Activated T-helper 17 cell treated with anti-CD3 and anti-CD28 coated beads, Interleukin-2, amount 50 U/mL, for 72 hours (primary cell): ENCODE measurements at places on chromosomes 11 and 22. TPM values are rescaled to one million over a fixed set of nuclear protein-coding genes. Genes with fewer than 3 reads are reported as not detected.

GRCh38 chr11:109933126-109933525, 160.1 kb upstream of the ZC3H12C start:
- H3K27me3 ChIP-seq = peaks cover 14% of the 10 kb centered on the region
- no peak overlapping the region for H3K27ac ChIP-seq
- no peak overlapping the region for H3K4me3 ChIP-seq
- no peaks in the 10 kb centered on the region for H3K4me1 ChIP-seq

GRCh38 chr11:105315287-105315686, 175.7 kb upstream of the CARD18 start:
- no peak overlapping the region for H3K27ac ChIP-seq
- ATAC-seq = no peak
- H3K27me3 ChIP-seq = no peaks in the 10 kb centered on the region
- H3K4me1 ChIP-seq = no peaks in the 10 kb centered on the region

MOGAT2 gene
- not detected for total RNA-seq

KDM4E gene
- not detected for total RNA-seq

GRCh38 chr11:105110688-105111030, 28.9 kb downstream of the CARD18 start:
- peaks cover 9% of the 10 kb centered on the region for H3K27me3 ChIP-seq

DNA sequence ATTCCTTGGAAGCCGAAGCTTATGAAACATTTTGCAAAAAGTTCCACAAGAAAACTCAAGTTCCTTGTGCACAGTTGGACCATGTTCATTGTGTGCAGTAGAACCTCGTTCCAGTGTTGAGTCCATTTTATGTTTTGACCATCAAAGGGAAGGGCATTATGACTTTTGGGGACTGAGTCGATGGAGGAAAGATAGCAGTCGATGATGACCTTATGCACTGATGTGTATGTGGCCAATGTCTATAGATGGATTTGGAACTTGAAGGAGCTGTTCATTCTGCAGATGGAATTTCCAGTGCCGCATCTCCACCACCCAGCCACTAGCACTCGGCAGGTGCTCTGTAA, 71.5 kb upstream of the IGLL5 start:
- H3K27ac ChIP-seq = no peak overlapping the region
- ATAC-seq = no peak
- no peak overlapping the region for H3K4me3 ChIP-seq
- peaks cover 47% of the 10 kb centered on the region for H3K4me1 ChIP-seq
- no peaks in the 10 kb centered on the region for H3K27me3 ChIP-seq

GRCh38 chr22:48686694-48687302, 1140.9 kb downstream of the BRD1 start:
- ATAC-seq = no peak
- H3K4me3 ChIP-seq = no peak overlapping the region
- H3K36me3 ChIP-seq = no peaks in the 10 kb centered on the region
- H3K27me3 ChIP-seq = peaks cover 9% of the 10 kb centered on the region
- no peak overlapping the region for H3K27ac ChIP-seq
- no peaks in the 10 kb centered on the region for H3K4me1 ChIP-seq

DNA sequence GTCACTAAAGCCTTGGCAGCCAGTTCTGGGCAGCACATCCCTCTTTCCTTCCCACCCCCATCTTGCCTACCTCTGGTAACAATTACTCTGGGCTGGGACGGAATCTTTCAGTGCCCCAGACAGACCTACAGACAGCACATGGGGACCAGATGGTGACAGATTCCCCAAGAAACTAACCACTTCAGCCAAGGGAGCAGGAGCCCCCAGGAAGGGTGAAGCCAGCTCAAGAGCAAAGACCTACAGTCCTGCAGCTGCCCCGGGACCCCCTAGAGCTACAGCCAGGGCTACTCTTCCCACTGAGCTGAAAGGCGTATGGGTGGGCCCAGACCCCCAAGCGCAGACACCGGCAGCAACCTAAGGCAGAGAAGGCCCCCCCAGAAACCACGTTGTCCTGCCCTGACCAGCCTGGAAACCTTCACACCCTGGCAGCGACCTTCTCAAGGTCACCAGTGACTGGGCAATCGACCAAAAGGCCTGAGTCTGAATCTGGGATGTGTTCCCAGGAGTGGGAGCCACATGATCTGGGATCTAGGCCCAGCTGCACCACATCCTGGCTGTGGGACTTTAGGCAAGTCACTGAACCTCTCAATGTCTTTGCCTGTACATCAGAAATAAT, 65.8 kb downstream of the LRRC32 start:
- ATAC-seq = no peak
- H3K36me3 ChIP-seq = no peaks in the 10 kb centered on the region
- no peak overlapping the region for H3K27ac ChIP-seq
- H3K4me1 ChIP-seq = no peaks in the 10 kb centered on the region
- no peak overlapping the region for H3K4me3 ChIP-seq

- H3K4me1 ChIP-seq = no peaks in the 10 kb centered on the region
- no peak overlapping the region for H3K4me3 ChIP-seq
- no peak overlapping the region for H3K27ac ChIP-seq
- no peak for ATAC-seq
- no peaks in the 10 kb centered on the region for H3K36me3 ChIP-seq
Observed at GRCh38 chr22:44276706-44277356, 35.9 kb downstream of the SHISAL1 start.

DNA sequence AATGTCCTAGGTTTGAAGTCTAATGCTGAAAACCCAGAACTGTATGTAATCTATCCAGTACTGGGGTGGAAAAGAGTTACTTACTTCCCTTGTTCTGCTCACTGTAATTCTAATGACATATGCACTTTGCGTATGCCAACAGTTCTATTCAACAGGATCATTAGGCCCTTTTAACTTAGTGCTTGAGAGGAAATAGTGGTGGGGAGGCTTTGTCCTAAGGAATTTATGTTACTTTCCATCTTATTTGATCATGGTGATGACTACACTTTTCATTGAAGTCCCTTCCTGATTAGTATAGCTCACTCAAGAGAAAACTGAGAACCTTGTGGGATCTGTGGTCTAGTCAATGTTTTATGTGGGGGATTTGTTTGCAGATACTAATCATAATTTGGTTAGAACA, 348.2 kb downstream of the GUCY1A2 start:
- no peak overlapping the region for H3K4me3 ChIP-seq
- H3K36me3 ChIP-seq = no peaks in the 10 kb centered on the region
- no peaks in the 10 kb centered on the region for H3K27me3 ChIP-seq
- no peaks in the 10 kb centered on the region for H3K4me1 ChIP-seq
- no peak for ATAC-seq
- no peak overlapping the region for H3K27ac ChIP-seq

DNA sequence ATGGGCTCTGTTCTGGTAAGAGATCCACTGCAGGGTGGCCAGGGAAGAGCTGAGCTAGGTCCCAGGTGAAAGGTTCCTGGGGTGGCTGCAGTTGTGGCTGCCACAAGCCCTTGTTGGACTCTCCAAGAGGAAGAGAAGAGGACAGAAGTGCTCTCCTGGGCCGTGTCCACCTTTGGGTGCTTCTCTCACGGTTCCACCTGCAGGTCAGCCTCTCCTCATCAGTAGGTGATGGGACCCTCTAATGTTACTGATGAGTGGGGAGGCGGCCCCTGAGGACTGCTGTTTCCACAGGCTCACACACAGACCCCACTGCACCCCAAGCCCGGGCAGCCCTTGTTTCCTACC, 804.9 kb downstream of the BRD1 start:
- H3K4me1 ChIP-seq = no peaks in the 10 kb centered on the region
- no peak overlapping the region for H3K27ac ChIP-seq
- no peaks in the 10 kb centered on the region for H3K36me3 ChIP-seq
- no peak overlapping the region for H3K4me3 ChIP-seq
- peaks cover 3% of the 10 kb centered on the region for H3K27me3 ChIP-seq

GRCh38 chr11:65251476-65251875, 10.3 kb upstream of the POLA2 start:
- H3K4me1 ChIP-seq = no peaks in the 10 kb centered on the region
- no peak overlapping the region for H3K27ac ChIP-seq
- no peak for ATAC-seq
- H3K4me3 ChIP-seq = no peak overlapping the region
- H3K27me3 ChIP-seq = no peaks in the 10 kb centered on the region

DNA sequence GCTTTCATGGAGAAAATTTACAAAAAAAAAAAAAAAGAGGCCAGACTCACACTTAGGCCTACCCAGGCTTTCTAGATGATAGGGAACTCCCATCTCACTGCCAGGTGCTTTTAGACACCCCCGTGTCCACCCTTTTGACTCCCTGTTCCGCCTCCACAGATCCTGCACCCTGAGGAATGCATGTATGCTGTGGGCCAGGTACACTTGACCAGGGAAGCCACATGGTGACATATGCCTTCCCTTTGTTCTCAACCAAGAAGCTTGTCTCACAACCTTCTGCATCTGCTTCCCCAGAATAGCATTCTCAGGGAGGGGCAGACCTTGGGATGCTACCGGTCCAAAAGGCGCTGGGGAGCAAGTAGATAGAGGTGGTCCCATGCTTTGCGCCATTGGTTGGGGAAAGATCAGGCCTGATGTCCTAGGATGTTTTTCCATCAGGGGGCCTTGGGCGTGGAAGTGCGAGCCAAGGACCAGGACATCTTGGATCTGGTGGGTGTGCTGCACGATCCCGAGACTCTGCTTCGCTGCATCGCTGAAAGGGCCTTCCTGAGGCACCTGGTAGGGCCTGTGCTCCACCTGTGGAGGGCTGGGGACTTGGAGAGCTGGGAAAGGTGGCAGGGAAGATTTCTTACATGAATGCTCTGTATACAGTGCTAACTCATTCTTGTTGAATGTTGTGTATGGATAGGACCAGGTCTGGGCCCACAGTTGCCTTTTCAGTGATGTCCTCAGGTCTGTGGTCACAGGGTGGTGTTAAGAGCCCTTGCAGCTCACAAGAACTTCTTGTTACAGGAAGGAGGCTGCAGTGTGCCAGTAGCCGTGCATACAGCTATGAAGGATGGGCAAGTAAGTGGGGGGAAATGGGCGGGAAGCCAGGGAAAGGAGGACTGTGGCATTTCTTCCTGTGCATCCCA, 7.5 kb downstream of the HMBS start:
- no peak for ATAC-seq
- H3K4me3 ChIP-seq = peak overlapping the region; percentile 93
- H3K27ac ChIP-seq = no peak overlapping the region
- H3K4me1 ChIP-seq = peaks cover 11% of the 10 kb centered on the region
- no peaks in the 10 kb centered on the region for H3K27me3 ChIP-seq

DNA sequence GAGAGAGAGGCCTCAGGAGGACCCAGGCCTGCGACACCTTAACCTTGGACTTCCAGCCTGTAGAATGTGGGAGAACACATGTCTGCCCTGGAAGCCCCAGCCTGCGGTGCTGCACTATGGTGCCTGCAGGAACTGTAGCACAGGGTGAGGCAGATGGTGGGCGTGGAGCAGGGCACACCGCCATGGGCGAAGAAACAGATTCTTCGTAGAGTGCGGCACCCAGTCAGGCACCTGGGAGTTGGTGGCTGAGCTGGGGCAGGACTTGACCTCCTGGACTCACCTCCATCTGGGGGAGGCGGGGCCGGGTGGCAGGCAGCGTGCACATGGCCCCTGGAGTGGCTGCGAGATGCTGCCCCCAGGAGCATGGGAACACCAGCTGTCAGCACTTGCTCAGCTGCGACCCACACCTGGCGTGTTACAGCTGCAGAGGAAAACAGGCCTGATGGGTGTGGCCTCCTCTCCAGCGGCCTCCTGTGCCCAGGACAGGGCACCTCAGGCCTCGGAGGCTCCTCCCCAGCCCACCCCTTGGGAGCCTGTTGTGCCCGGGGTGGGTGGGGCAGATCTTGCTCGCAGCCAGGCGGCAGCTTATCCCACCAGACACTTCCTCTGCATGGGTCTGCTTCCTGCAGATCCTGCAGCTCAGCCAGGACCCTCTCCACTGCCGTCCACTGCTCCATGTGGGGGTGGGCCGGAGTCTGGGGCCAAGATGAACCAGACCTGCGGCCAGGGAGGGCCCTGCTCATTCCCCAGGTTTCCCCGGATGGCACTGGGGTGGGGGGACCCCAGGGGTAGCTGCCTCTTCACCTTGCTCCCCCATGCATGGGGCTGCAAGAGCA, 80.4 kb downstream of the MYEOV start:
- no peak overlapping the region for H3K27ac ChIP-seq
- no peaks in the 10 kb centered on the region for H3K27me3 ChIP-seq
- H3K36me3 ChIP-seq = no peaks in the 10 kb centered on the region
- no peak for ATAC-seq
- no peaks in the 10 kb centered on the region for H3K4me1 ChIP-seq

DNA sequence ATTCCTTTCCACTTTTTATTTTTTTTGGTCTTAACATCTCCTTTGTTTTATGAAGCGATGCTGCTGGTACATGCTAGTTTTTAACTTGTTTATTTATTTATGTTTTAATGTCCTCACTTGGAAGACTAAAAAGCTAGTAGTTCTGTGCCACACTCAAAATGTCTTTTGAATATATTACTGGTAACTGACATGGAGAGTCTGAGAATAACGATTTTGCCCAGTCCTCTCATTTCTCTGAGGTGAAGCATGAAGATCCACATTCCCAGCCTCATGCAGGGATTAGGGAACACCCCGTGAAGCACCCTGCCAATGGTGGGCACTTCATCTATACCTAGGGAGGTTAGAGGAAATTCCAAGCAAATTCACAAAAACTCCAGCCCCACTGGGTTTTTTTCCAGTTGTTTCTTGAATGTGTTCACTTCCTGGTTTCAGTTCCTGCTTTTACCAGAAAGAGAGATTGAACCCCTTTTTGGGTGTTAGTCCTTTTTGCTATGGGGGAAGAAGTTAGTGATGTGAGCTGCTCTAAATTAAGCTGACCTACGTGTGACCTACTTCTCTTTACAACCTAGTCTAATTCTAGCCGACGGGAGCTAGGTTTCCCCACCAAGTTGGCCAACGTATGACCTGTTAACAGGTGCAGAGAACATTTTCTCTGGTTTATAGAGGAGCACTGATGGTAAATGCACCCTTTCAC, 106.1 kb downstream of the SLC1A2 start:
- H3K4me3 ChIP-seq = no peak overlapping the region
- peaks cover 7% of the 10 kb centered on the region for H3K4me1 ChIP-seq
- no peaks in the 10 kb centered on the region for H3K27me3 ChIP-seq
- no peak for ATAC-seq
- H3K36me3 ChIP-seq = no peaks in the 10 kb centered on the region

GRCh38 chr11:44728491-44728910, 1.7 kb downstream of the TSPAN18 start:
- peak overlapping the region; percentile 55 for H3K27ac ChIP-seq
- peaks cover 51% of the 10 kb centered on the region for H3K4me1 ChIP-seq
- ATAC-seq = no peak
- no peaks in the 10 kb centered on the region for H3K27me3 ChIP-seq
- H3K4me3 ChIP-seq = peak overlapping the region; percentile 74

DNA sequence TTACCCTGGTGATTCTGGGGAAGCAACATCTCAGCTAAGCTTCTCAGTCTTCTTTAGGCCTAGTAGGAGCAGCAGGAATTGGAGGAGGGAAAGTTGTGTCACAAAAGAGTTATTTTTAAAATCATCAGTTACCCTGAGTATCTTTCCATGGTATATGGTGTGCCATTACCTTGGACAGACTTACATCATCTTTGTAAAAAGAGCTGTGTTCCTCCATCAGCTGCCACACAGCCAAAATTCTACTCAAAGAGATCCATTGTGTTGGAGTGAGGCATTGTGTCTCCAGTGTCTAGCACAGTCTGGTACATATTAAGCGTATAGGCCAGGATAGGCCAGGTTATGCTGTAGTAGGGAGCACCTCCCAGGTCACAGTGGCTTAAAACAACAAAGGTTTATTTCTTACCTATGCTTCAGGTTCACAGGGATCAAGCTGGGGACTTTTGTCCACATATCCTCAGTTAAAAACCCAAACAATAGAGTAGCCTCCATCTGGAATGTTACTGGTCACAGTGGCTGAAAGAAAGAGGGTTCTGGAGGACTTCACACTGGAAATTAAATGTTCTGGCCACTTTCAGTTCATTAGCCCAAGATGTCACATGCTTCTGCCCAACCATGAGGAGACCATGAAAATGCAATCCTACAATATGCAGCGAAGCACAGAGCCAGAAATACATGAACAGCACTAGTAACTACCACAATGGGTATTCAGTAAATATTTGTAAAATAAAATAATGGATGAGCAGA, 9.9 kb upstream of the TMPRSS5 start:
- H3K4me1 ChIP-seq = no peaks in the 10 kb centered on the region
- no peak for ATAC-seq
- no peaks in the 10 kb centered on the region for H3K27me3 ChIP-seq
- no peaks in the 10 kb centered on the region for H3K36me3 ChIP-seq
